ENCODE measurements at places on chromosomes 7 and 10.

DNA sequence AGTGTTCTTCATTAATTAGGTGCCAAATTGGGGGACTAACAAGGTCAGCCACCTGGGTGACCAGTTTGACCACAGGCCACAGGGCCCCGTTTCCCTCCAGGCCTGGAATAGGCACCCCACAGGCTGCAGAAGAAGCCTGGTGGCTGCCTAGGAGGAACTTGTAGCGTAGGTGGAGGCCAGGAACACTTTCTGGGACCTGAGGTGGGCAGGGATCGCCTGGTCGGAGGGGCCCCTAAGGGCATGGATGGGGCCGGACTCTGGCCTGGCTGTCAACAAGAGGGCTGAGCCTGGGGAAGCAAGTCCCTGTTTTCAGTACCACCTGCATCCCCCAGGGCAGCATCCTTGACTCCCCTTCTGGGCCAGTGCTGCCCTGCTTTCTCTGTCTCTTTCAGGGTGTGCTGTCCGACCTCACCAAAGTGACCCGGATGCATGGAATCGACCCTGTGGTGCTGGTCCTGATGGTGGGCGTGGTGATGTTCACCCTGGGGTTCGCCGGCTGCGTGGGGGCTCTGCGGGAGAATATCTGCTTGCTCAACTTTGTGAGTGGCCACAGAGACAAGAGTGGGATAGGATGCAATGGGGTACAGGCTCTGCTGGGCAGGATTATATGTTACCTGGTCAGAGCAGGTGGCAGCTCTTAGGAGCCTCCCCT, 30.7 kb upstream of the SH2D4B start:
- no peak for DNase-seq

- DNase-seq: no peak
These were observed 42.9 kb downstream of the MKI67 start for GRCh38 chr10:128083191-128083895.

DNA sequence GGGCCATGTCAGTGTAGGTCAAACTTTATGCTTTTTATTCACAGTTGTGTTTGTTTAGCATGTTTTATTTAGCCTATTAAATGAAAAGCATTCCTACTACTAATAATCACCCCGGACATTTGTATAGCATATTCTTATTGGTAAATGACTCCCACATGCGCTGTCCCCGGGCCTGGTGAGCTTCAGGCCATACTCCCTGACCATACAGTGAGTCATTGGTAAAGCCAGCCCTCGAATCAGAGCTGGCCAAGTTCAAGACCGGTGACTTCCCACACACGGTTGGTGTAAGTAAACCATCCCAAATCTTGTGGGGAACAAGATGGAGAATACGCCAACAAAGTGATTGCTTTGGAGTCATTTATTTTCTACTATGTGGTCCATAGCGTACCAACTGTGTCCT, 238.7 kb upstream of the TCF7L2 start:
- DNase-seq: no peak

DNA sequence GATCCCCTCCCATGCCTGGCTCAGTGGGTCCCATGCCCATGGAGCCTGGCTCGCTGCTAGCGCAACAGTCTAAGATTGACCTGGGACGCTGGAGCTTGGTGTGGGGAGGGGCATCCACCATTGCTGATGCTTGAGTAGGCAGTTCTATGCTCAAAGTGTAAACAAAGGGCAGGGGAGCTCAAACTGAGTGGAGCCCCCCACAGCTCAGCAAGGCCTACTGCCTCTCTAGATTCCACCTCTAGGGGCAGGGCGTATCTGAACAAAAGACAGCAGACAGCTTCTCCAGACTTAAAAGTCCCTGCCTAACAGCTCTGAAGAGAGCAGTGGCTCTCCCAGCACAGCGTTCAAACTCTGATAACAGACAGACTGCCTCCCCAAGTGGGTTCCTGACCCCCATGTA, 31.2 kb upstream of the FFAR4 start:
- no peak for DNase-seq

GRCh38 chr7:28800150-28800549, 158.0 kb downstream of the TRIL start:
- DNase-seq: no peak

DNA sequence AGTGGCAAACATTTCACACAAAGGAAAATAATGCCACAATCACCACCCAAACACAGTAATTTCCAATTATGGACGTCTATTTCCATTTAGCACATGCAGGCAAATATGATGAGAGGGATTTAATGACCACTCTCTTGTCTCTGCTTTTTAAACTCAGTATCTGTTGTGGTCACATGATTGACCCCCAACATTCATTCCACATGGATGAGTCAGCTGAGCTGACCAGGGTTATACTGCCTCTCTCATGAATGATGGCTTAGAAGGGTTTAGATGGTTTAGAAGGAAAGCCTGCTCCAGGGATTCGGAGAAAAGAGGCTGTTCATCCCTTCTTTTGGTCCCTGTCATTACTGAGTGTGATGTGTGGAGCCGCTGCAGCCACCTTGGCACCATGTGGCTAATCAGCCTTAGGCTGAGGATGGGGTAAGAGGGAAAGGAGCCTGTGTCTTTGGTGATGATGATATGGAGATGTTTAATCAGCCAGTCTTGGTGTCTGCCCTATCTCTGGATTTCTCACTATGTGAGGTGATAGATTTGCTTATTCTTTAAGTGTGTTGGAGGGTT, 38.2 kb upstream of the JAKMIP3 start:
- no peak for DNase-seq

DNA sequence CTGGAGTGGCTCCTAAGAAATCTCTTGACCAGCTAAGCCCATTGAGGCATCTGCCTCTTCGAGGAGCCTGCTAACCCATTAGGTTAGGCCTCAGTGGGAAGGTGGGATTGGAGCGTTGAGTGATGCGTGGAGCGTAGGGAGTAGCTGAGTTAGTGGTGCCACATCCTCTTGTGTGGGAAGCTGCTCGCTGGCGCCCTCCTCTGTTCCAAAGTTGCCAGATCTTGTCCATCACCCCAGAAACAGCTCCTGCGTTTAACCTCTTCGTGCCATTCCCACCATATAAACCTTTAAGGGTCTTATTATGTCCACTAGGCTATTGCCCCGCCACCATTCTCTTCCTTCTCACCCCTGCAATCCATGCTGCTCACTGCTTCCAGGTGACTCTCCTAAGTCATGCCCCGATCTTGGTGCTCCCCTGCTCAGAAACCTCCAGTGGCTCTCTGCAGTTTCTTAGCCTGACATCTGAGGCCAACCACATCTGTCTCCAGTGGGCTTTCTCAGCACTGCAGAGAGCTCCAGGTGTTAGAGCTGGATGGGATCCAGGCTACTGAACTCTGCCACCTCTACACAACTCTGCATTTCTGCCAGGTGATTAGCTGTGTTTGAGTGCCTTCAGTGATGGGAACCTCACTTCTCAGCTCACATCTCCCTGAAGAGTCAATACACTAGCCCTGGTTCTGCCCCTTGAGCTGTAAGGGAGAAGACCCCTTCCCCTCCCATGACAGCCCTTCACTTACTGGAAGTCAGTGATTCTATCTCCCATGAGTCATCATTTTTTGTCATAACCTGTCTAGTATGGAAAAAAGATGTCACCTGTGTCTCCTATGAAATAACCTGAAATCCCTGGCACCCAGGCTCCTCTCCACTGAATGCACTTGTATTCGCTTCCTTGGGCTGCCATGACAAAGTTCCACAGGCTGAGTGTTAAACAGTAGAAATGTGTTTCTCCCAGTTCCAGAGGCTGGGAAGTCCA, 65.0 kb upstream of the FGFR2 start:
- DNase-seq: peak; percentile 32

- no peak for DNase-seq
These were observed 36.2 kb upstream of the XPNPEP1 start for GRCh38 chr10:109959259-109960145.

- DNase-seq: no peak
These were observed 42.4 kb downstream of the PLCE1 start for GRCh38 chr10:94035982-94036765.
